ENCODE measurements at places on chromosomes 2 and 18. TPM values are rescaled to one million over a fixed set of nuclear protein-coding genes. Genes with fewer than 3 reads are reported as not detected.

The COMMD1 gene
- 54.1 TPM for total RNA-seq

The ARHGAP15 gene
- total RNA-seq, result 0.71 TPM

The GPR17 gene
- not detected for total RNA-seq

DNA sequence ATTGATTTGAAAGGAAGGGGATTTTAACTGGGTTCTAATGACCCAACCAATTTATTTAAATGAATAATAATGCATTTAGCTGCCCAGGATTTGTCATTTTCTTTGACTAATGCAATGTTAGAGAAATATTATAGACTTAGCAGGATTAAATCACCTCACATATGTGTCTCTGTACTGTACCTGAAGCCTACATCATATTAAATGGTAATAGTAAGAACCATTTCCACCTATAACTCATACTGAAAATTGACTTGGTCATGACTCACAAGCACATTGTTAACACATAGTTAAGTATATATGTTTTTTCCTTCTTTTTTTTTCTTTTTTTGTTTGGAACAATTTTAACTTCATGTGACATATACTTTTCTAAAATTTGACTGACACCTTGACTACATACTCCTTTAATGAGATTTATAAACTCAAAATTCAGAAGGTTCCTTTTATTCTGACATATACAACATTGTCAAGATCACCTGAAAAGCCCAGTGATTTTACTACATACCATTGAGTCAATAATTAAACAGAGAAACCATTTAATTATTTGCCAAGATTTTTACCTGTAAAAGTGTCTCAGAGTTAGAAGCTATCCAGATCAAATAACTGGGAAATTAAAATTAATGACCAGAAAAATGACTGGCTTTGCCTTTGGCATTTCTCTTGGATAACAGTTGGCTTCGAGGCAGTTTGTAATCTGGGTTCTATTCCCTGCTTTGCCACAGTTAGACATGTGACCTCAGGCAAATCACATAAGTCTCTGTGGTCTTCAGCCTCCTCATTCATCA is 58.8 kb upstream of the CDC42EP3 start:
- DNase-seq, result no peak

- DNase-seq, result no peak
These were observed 297.3 kb downstream of the CYP26B1 start for GRCh38 chr2:71850306-71850801.

GRCh38 chr2:29528371-29528770 is 393.0 kb downstream of the ALK start:
- DNase-seq, result no peak

DNA sequence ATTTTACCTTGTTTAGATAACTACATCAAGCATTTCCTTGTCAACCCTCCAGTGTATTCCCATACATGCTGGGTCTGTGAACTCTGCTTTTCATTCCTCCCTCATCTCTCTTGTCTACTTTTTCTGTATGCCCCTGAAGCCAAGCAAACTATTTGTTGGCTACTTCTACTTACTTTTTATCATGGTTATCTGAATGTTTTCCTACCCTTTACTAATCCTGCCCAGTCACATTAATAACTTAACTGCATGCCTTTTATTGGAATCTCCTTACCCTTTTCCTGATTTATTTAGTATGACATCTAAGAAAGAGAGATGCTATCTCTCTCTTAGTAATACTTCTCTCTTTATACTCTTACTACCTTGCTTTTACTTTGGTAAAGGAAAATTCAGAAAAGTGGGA is 17.0 kb downstream of the DCAF17 start:
- no peak for DNase-seq

DNA sequence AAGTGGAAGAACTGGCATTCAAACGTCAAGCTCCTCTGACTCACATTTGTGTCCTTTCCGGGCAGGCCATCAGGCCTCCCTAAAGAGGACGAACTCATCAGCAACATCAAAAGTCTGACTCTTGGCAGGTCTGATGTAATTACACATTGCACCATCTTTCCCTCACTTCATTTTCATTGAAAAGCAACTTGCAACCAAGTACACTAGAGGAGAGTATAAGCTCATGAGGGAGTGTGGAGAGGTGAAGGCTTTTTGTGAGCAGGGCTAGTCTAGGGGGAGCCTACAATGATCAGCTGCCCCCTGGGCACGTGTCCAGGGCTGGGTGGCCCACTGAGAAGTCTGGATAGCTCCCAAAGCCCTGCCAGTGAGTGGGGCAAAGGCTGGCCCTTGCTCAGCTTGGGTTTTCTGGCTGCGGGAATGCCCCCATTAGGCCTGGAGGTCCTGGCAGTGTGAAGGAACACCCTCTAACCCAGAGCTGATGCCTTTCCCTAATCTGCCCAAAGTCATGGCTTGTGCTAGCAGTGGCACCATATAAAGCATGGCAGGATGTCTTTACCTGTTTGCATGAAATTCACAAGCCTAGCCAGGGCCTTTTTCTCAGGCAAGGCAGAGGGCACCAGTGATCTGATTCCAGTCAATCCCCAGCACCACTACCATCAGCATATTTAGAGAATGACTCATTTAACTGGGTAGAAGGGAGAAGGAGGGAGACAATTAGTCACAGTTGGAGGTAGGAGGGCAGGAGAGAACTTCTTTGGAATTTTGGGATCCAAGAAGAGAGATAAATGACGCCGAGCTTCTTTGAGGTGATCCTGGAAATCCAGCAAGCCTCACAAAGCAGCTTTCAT is 8.5 kb upstream of the DAW1 start:
- peak; percentile 59 for DNase-seq

- DNase-seq, result no peak
These were observed 59.0 kb downstream of the TNFRSF11A start for GRCh38 chr18:62384068-62384467.

- DNase-seq, result no peak
These were observed 1906.8 kb upstream of the PIK3C3 start for GRCh38 chr18:40048253-40048652.

GRCh38 chr2:152646775-152647174 is 70.5 kb downstream of the PRPF40A start:
- DNase-seq, result peak; percentile 58

DNA sequence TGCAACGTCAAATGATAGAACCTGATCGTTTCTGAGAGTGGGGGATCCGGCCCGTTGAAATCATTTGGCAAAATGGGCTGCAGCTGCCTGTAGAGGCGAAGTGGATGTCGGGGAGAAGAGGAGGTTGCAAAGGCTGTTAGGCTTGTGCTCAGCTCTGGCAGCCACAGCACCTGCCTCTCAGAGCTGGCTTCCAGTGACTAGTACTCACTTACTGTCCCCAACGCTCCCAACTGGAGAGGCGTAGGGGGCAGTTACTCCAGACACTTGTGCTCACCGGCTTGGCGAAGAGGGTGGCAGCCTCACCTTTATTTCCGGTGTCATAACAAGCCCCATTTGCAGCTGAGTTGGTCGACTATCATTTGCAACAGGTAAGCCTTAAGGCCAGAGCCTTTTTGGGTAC is 37.9 kb downstream of the NCK2 start:
- DNase-seq, result no peak

GRCh38 chr2:152622219-152622618 is 95.0 kb downstream of the PRPF40A start:
- DNase-seq, result no peak

- no peak for DNase-seq
These were observed 183.1 kb downstream of the PTPRM start for GRCh38 chr18:7750095-7750663.

All from SK-MEL-5 (cell line).